Muscle of leg (tissue), 16 donors: ENCODE measurements at places on chromosomes 7 and 10.

- peak; percentile 15 for DNase-seq
Measured at GRCh38 chr7:47970761-47971160, 8.7 kb downstream of the HUS1 start.

- DNase-seq: peak; percentile 9
Measured at GRCh38 chr10:86954681-86955500, 2.5 kb downstream of the MMRN2 start.

DNA sequence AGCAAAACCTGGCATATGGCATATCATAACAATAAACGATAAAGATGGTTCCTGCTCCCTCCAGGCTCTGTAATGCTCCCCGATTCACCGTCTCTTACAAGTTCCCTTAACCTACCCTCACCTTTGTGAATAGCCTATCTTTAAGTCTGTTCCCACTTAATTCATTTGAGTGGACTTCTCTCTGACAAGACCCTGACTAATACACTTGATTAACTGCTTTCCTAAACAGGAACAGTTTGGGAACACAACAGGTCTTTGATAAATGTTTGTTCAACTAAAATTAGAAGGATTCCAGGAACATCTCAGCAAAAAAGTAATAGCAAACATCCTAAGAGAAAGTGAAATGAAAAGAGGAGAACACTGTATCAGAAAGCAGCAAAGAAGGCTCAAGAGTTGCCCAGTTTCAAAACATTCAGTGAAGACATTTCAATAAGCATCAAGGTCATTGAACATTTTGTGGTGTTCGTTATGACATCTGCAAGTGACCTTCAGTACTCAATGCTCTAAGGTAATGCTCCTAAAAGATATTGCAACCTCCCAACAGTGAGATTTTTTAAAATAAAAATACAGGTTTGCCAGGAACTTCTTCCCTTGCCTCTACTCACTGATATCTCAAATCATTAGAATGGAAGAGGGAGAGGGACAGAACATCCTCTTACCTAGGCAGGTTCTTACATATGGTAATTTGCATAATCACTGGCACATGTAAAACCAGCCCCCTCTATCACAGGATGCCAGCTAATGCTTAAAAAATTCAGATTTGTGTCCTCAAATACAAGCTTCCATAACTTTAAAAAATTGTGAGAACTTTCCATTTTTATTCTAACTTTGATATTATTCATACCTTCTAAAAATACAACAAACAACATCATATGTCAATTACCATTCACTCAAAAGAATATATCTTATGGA lies 11.4 kb upstream of the ARHGAP12 start:
- no peak for DNase-seq

DNA sequence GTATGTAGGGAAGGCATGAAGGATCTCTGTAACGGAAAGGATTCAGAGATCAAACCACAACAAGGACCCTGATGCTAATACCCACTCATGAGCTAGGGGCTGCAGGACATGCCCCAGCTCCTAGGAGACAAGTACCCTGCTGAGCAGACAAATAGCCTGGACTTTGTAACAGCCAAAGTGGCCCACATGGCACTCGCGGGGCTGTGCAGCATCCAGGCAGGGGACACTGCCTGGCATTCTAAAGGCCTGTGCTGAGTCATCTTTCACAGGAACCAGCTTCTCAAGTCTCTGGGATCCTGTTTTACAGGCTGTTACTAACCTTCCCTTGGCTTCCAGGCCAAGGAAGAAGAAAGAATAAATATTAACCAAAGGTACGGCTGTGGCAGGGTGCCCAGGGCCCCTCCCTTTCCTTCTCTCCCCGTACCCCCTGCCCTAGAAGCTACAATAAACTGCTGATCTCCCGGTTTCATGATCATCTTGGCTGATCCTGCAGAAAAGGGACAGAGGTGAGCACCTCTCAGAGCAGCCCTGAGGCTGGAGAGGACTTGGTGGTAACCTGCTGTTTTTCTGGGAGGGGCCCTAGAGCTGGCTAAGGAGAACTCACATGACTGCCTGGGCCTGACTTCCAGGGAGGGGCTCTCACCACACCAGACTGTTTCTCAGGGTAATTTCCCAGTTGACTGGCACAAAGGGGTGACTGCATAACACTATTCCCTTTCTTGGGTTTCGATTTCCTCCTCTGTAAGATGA lies 4.2 kb upstream of the RPEL1 start:
- DNase-seq: peak; percentile 14

- no peak for DNase-seq
Measured at GRCh38 chr10:78428579-78428978, 394.9 kb downstream of the RPS24 start.

DNA sequence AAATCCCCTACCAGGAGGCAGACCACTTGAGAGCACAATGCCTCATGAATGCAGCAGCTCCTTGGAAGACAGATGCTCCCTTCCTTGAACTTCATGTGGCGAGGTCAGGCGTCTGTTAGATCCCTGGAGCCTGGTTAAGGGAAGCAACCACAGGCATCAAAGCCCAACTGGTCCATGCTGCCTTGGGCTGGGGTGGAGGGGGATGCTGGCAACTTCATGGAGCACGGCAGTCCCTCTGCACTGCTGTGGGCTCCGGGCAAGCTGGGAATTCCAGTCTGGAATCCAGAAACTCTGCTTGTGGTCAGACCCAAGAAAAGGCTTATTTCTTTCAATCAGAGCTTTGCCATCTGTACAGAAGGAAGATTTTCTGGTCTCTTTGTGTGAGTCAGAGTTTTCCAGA lies 130.4 kb downstream of the PFKFB3 start:
- DNase-seq: no peak

DNA sequence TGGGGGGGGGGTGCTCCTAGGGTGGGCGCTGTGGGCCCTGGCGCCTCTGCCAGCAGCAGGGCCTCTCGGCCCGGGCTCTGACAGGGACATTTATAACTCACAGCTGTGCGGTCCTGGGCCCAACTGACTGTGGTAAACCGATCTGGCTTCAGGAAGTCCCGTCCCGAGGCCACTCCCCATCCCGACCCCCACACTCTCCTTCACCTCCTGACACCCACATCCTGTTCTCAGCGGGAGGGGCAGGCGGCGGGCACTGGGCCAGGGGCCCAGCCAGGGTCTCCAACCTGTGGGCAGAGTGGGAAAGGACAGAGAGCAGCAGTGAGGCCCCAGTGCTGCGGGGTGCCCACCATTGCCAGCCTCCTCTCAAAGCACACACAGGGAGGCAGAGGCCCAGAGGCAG lies 69.1 kb downstream of the ZMIZ1 start:
- DNase-seq: peak; percentile 81
